ENCODE measurements at places on chromosomes 16 and 17.

- DNase-seq = no peak
Measured at GRCh38 chr17:20983359-20983637, 59.5 kb downstream of the USP22 start.

DNA sequence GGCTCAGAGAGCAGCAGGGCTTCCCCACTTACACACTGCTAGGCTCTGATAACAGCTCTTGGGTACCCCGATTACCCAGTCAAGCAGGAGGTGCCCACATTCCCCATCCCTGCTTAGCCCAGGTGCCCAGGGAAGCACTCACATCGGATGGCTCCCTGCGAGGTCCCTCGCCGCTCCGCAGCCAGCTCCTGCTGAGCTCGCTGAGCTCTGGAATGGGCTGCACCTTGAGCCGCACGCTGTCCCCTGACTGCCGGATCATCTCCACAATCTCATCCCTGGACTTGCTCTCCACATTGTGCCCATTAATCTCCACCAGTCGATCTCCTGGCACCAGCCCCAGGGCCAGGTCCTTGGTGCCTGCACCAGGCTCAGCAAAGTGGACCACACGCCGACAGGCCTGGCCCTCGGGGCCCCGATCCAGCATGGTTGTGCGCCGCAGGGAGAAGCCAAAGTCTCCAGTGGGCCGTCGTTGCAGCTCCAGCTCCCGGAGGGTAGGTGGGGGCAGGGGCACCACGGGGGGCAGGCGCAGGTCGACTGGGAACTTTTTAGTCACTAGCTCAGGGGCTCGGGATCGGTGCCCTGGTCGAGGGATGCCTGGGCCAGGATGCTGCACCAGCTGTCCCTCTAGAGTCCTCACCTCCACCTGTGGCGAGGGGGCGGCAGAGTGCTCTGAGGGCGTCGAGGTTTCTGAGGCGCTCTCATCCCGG is 14.2 kb downstream of the MYO18A start:
- no peak for DNase-seq

- DNase-seq = no peak
Measured at GRCh38 chr17:48456589-48456988, 26.6 kb upstream of the SKAP1 start.

DNA sequence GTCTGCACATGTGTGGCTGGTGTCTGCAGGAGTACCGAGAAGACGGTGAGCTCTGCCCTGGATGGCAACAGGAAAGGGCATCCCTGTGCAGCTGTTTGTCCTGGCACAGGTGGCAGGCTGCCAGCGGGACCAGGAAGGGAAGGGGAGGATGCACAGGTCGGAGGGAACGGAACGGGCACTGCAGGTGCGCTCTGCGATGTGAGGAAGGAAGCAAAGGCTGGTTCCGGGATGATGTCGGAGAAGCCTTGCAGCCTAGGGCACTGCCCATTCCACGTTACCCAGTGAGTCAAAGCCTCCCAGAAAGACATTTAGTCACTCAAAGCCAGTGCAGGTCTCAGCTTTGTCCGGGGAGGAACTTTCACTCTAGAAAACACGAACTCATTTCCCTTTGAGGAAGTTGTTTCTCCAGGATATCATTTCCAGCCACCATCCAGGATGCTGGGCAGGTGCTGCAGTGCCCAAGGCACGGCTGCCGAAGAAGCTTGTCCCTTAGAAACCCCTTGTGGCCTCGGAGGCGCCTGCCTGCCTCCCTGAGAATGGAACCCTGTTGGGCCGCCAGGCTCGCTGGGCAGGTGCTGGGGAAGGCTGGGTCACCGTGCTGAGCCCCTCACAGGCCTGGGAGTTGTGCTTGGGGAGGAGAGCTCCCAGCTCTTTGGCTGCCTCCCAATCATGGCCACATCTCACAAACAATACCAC is 4.5 kb upstream of the TMEM235 start:
- no peak for DNase-seq

DNA sequence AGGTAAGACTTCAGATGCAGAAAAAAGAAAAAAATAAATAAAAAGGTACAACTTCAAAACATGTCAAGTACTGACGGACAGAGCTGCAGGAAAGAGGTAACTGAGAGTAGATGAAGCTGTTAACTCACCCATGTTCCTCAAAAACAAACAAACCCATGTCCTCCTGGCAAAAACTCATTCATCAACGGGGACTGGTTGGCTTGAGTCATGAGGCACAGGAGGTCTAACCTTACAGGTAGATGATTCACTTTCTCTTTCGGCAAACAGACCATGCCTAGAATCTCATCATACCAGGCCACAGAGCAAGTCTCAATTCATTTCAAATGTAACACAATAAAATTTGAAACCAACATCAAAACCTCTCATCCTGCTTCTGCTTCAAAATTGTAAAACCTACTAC is 12.3 kb upstream of the FASN start:
- DNase-seq = no peak

GRCh38 chr16:86303787-86304678 is 206.3 kb upstream of the FOXF1 start:
- no peak for DNase-seq

DNA sequence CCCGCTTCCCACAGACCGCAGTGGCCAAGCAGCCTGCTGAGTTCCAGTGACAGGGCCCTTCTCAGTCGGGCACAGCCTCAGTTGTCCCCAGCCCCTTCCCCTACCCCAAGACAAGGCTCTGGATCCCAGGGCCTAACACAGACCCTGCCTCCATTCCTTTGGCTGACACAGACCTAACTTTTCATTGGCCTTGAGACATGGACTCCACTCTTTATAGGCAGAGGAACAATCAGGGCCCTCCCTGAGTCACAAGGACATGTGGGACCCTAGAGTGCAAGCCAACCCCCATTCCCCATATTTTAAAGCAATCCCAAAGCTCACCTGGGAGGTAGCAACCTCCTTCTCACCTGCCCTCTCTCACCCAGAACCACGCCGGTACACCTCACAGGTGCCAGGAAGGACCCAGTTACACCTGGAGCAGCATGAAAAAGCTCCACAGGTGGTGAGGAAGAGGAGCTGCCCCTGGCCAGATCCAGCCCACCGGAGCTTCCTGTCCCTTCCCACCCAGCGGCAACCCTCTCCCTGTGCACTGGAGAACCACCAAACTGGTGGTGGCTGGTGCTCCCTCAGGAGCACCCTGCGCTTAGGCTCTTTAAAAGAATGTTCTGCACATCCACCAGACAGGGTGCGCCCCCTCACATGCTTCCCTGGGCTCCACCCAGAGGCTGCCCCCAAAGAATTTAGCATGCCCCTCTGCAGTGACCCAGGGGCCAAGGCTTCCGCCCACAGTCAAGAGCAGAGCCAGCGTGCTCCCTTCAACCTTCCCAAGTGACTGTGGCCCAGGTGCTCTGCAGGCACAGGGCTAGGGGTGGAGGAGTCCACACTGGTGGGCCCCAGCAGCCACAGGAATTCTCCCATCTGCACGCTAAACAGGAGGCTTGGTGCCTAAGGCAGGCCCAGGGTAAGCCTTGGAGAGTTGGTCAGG is 3.4 kb downstream of the MNT start:
- no peak for DNase-seq

DNA sequence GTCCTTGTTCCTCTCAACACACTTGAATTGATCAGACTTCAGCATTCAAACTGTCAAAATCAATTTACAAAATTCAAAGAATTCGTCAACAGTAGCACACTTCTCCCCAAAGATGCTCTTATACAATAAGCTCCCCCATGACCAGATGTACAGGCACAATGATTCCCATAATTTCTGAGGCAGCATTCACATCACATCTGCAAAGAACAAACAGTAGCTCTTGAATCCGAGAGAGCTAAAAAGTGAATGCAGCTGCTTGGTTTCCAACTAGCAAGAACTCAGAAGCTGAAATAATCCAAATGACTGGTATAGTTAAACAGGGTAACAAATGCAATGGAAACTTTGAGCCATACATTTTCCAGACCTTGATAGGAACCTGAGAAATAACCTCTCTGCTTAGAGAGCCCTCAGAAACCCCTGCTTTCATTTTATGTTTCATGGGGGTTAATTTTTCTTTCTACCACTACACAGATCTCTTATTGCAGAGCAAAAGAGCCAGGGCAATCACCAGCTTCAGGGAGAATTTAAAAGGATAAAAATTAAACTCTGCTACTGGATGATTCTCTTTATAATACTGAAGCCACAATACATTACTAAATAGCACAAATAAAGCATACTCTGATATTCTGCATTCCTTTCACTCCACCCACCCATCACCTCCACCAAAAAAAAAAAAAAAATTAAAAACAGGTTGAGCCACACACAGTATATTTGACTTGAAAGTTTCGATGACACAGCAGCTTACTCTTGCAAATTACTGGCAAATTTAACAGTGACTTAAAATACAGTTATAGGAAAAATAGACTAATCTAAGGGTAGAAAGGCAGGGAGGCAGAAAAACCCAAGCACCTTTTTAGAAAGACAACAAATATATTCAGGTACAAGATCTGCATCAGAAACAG is 23.1 kb upstream of the TMEM97 start:
- peak; percentile 27 for DNase-seq

DNA sequence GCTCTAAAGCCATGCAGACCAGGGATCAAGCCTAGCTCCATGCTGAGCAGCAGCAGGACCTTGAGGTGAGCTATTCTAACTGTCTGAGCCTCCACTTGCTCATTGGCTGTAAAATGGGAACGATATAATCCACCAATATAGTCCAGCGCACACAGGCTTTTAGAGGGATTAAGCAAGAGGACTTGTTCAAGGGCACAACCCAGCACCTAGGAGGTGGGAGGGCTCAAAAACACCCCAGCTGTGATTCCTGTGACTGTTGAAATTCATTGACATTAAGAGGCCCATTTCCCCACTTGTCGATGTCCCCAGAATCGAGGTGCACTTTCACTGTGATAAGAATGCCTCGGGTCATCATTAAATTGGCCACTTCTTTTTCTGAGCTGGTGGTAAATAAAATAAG is 4.1 kb downstream of the USH1G start:
- DNase-seq = no peak

- no peak for DNase-seq
Measured at GRCh38 chr16:87736008-87736382, 29.8 kb downstream of the KLHDC4 start.

- DNase-seq = no peak
Measured at GRCh38 chr16:11177578-11178160, 78.3 kb downstream of the SOCS1 start.

All from globus pallidus (tissue), 1 donor.